MCF 10A (cell line): ENCODE measurements at places on chromosomes 7 and 10. TPM values are rescaled to one million over a fixed set of nuclear protein-coding genes. Genes with fewer than 3 reads are reported as not detected.

Gene SCIN
- not detected in 2 replicates for total RNA-seq

GRCh38 chr10:33623669-33624068 lies 289.2 kb upstream of the NRP1 start:
- H3K36me3 ChIP-seq: no peaks in the 10 kb centered on the region
- H3K27ac ChIP-seq: no peak overlapping the region
- H3K4me3 ChIP-seq: no peak overlapping the region
- no peaks in the 10 kb centered on the region for H3K4me1 ChIP-seq
- DNase-seq: no peak
- H3K27me3 ChIP-seq: no peaks in the 10 kb centered on the region

- peak; percentile 10 for DNase-seq
- peaks cover 32% of the 10 kb centered on the region for H3K36me3 ChIP-seq
- H3K27ac ChIP-seq: no peak overlapping the region
- peaks cover 16% of the 10 kb centered on the region for H3K4me1 ChIP-seq
- H3K27me3 ChIP-seq: no peaks in the 10 kb centered on the region
- H3K4me3 ChIP-seq: no peak overlapping the region
These were observed 45.2 kb upstream of the SPOCK2 start for GRCh38 chr10:72133517-72133916.

GRCh38 chr10:17247210-17247609 lies 19.2 kb downstream of the VIM start:
- no peak overlapping the region for H3K27ac ChIP-seq
- peaks cover 5% of the 10 kb centered on the region for H3K4me1 ChIP-seq
- no peak for DNase-seq
- no peaks in the 10 kb centered on the region for H3K27me3 ChIP-seq

Gene TCAF2
- 0.49 and 0.70 TPM in 2 replicates for total RNA-seq

Gene ZNF365
- 1.3 and 2.9 TPM in 2 replicates for total RNA-seq
